CD8-positive, alpha-beta memory T cell (primary cell): ENCODE measurements at places on chromosomes 1 and 21. TPM values are rescaled to one million over a fixed set of nuclear protein-coding genes. Genes with fewer than 3 reads are reported as not detected.

The SRGAP2 gene
- 45.1 TPM for total RNA-seq

The OR2T2 gene
- not detected for total RNA-seq

The FDPS gene
- 199 TPM for total RNA-seq

The SMIM1 gene
- 0.80 TPM for total RNA-seq

GRCh38 chr1:83813576-83813975 is 185.4 kb downstream of the TTLL7 start:
- no peak for DNase-seq

DNA sequence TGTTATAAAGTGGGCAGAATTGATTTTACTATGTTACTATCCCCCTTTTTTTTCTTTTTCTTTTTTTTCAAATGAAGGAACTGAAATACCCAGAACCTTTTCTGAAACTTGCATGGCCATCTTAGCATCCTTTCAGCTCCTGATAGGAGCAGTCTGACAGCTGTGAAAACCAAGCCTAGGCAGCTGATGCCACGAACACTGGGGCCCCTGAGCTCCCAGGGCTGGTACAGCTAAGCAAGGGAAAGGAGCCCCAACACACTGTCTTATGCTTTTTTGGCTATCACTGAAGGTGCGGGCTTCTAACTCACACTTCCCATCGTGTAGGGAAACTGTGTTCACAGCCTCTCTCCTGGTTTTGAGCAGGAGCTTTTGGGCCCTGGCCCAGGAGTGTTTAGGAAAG is 23.0 kb upstream of the CAMK1G start:
- DNase-seq = no peak

DNA sequence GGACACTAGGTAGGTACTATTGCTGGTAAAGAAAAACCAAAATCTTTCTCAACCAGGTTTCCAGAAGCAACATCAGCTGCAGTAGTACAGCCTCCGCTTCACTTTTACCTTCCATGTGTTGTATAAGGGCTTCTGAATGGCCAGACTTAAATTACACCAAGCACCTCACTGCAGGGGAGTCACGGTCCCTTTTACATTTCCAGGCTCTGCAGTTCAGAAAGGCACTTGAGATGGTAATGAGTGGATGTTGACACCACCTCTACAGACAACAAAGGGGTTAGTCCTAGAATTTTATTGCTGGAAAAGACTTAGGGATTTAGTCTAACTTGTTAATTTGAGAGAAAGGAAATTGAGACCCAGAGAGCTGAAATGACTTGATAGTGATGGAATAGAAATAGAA is 12.0 kb upstream of the DUSP12 start:
- no peak for DNase-seq

GRCh38 chr1:206580438-206581113 is 31.7 kb downstream of the EIF2D start:
- DNase-seq = no peak

DNA sequence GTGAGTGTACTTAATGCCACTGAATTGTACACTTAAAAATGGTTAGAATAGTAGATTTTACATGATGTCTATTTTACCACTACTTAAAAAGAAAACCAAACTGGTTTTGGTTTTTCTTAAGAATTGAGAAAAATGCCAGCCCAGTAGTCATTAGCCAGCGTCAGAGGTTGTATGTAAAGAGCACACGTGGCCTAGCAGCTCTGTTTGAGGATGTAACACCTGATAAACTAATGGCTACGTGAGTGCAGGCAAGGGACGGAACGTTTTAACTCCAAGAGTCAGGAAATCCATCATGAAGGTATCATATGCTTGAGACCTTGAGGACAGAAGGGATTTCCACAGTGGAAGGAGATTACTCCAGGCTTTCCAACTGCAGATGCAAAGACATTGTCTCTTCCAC is 223.7 kb downstream of the MRPL39 start:
- no peak for DNase-seq

- DNase-seq = no peak
Measured at GRCh38 chr1:46812065-46812963, 13.5 kb downstream of the CYP4B1 start.
